Right cardiac atrium (tissue), 5 donors: ENCODE measurements at places on chromosomes 4 and X.

- no peak for DNase-seq
Measured at GRCh38 chr4:71855944-71856343, 72.1 kb upstream of the GC start.

DNA sequence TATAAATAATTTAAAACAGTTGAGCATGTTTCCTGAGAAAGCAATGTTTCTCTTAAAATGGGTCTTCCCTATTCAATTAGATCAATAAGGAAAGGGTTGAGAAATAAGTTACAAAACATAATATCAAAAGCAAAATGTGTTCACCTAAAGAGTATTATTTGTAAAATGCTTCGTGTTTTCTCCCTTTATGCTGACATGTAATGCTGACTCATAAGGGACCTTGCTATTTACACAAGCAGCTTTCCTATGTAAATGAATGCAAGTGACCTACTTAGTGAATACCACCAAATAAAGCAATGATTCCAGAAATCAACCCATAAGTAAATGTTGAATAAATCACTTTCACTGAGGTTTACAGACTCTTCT is 91.5 kb downstream of the ELOVL6 start:
- DNase-seq: no peak

DNA sequence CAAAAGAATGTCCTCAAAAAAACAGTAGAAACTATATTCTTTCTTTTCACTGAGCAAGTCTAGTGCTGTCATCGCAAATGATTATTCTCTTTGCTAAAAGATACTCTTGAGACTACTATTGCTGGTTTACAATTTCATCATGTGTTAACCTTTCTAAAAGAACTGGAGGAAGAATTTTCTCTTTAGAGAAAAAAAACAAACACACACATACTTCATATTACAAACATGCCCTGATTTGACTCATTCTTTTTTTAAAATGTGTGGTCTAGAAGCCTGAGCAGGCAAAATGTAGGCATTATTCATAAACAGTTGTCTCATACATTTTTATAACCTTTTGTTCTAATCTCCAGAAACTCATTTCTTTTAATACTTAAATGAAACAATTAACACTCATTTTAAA is 60.6 kb upstream of the FAT4 start:
- DNase-seq: no peak

GRCh38 chr4:94575652-94576051 is 123.9 kb downstream of the PDLIM5 start:
- DNase-seq: no peak

- DNase-seq: no peak
Measured at GRCh38 chr4:7278981-7279380, 86.6 kb downstream of the SORCS2 start.

GRCh38 chr4:107988763-107989035 is 990 bp upstream of the HADH start:
- no peak for DNase-seq

DNA sequence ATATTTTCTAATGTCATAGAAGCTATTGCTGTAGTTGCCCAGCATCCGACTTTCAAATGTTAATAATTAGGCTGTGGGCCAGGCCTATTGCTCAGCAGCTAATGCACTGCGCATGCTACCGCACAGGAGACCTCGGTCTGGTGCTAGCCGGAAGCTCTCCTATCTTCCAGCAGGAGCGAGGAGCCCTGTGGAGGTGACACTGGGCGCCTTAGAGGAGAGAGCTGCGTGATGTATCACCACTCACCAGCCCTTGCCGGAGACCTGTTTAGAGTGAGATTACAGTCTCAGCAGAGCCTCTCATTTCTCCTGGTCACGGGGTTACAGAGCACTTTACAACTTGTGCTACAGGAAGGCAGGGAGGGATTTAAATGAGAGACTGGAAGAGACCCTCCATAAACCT is 31.1 kb upstream of the MID1IP1 start:
- DNase-seq: no peak

DNA sequence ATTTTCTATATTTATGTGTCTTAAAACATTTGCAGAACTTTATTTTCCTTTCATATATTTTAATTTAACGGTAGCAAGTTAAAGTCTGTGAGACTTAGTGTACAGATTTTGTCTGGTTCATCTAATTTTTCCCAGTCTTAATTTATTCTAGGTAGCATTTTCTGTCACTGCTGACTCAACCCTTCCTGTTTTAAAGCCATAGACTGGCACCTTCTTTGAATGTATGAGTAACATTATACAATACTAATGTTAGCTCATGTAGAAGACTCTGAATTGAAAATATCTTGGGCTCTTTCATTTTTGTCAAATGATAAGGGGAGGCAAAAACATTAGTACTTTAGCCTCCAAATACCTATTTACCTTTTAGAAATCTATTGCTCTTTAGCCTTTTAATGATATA is 43.6 kb downstream of the BLTP1 start:
- no peak for DNase-seq

GRCh38 chr4:54553001-54553400 is 104.8 kb upstream of the KIT start:
- DNase-seq: no peak

DNA sequence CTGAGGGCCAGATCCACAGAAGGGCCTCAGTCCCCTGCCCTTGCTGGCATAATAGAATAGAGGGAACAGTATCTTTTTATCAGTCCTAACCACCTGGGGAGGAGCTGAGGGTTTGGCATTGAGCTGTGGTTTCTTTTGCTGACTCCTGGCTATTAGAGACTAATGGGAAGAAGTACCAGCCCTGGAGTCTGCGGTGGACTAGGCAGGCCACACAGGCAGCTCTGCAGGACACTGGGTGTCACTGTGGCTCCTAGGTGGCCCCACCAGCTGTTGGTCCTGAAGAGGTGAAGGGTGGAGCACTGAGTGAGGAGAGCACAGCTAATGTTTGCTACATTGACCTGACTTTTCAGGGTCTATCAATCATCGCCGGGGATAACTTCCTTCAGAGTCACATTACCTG is 52.8 kb upstream of the GPC4 start:
- no peak for DNase-seq

GRCh38 chrX:43176686-43177085 is 398.7 kb upstream of the PPP1R2C start:
- DNase-seq: no peak

DNA sequence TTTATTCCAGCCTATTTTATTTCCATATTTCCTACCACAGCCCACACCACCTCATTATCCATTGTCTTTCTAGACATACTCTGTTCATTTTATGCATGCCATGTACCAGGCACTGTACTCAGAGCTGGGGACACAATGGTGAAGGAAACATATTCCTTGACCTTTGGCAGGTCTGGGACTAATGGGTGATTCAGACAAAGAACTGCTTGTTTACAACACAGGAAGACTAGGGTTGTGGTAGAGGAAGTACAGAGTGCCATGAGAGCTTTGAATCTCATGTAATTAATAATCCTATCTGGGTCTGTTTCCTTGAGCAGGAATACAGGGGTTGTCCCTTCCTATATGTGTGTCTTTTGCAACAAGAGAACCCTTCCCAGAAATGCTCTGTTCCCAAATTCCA is 75.1 kb upstream of the NUDT10 start:
- DNase-seq: no peak

DNA sequence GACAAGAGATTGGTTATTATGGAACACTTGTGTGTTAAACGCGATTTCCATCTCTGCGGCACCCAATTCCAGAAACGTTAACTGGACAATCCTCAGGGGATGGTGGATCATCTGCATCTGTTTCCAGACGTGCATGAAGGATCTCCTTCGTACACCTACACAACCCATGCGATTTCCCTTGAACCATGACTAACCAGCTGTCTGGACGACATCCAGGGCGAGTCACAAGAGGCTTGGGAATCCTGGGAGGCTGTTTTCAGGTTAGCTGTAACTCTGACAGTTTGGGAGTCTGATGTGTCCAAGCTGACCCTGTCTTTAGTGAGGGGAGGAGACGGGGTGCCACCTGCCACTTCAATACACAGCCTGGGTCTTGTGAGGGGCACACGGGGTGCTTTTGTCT is 84.5 kb downstream of the GATB start:
- DNase-seq: no peak

DNA sequence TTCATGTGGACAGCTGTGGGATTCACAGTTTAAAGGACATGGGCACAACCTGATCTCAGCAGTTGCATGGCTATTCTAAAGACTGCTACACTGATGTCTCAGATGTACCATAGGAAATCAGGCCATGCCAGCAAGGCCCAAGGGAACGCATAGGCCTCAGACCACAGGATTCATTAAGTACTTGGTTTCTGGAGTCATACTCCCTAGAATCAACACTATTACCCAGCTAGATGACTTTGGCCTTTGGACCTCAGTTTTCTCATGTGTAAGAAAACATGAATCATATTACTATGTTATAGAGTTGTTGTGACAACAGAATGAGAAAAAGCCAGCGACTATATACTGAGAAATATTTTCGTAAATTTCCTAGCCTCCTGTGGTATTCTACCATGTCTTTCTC is 67.9 kb downstream of the NHS start:
- no peak for DNase-seq
